Stimulated activated CD8-positive, alpha-beta memory T cell treated with anti-CD3 and anti-CD28 coated beads, Interleukin-7, amount 100 ng/mL, for 1 hour (primary cell): ENCODE measurements at places on chromosomes 12 and 14.
A peak's percentile ranks its signal among the peaks of the same experiment; 100 is the strongest.

- DNase-seq: no peak
Measured at GRCh38 chr14:94027566-94028449, 1.7 kb downstream of the OTUB2 start.

GRCh38 chr14:54447231-54447692 lies 6.1 kb upstream of the CNIH1 start:
- no peak for DNase-seq

DNA sequence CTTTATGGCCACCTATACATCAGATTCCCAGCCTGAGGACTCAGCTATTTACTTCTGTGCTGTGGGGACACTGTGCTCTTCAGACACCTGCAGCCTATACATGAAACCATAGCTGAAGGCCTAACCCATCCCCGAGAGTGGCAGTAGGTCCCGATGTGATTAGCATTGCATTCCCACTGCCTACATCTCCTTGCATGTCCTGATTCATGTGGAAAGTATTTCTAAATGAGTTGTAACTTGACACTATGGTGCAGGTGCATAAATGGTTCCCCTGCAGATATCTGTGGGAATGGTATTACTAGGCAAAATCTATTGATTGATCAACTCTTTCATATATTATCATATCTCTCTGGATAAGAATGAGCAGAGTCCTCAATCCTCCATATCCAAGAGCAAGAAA lies 433.5 kb downstream of the DAD1 start:
- DNase-seq: no peak

DNA sequence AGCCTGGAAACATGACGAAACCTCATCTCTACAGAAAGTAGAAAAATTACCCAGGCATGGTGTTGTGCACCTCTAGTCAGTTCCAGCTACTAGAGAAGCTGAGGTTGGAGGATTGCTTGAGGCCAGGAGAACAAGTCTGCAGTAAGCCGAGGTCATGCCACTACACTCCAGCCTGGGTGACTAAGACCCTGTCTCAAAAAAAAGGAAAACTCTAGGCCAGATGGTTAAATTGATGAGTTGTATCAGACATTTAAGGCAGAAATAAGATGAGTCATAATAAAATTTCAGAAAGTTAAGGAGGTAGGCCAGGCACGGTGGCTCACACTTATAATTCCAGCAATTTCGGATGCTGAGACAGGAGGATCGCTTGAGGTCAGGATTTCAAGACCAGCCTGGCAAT lies 10.7 kb downstream of the EIF2S1 start:
- DNase-seq: no peak

DNA sequence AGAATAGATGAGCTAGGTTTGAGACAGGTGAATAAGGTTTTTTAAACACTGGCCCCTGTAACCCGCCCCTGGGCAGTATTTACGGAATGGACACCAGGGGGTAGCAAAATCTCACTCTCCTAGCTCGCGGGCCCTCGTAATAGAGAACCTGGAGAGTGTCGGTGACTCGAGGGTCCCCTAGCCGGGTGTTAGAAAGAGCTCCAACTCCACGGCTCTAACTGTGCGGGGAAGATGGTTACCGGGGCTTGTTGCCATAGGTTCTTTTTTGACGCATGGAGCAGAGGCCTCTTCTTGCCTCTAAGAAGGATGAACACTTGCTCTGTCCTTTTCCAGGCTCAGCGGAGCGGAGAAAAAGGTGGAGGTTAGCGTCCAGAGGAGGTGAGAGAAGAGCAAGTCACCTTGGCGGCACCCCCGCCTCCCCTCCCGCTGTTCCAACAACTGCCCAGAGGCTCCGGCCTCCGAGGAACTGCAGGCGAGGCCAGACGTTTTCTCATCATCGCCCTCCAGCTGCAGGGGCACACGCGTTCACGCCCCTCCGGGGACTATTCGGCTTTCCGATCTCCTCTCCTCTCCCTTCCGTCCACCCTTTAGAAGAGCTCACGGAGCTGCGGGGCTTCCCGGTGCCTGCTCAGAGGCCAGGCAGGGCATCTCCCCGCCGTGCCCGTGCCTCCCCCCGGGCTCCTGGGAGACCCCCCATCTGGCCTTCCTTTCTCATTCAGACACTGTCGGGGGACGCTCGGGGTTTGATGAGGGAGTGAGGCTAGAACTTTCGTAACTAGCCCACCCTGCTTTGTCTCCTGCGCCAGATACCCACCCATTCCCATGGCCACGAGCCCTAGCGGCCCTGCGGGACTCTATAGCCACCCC lies 1.4 kb upstream of the ARHGEF40 start:
- no peak for DNase-seq

DNA sequence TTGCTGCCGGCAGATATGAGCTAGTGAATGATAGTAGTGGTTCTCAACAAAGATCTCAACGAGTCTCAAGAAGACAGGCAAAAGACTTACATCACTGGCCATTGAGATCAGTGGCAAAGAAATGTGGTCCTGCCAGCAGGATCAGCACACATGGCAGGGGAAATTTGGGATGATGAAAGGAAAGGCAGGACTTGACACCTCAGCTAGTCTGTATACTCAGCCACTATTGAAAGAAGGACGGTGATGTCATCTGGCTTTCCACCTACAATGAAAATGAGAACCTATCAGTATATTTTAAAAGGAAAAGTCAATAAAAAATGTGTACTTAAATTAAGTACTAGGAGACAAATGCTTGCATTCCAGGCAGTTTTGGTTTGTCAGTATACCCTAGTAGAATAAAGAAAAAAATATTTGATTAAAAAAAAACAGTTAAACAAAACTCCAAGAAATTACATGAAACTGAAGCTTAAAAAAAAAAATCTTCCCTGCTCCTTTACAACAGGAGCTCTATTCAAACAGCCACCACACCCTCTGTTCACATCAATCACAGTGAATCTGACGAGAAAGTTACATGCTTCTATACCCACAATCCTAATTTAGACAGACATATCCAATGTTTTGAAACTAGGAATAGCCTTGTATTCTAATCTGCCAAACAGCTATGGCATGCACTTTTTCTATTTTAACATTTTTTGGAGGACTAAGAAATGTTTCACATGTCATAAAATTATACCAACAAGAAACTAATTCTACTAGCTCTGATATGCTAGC lies 34.9 kb downstream of the RAD9B start:
- no peak for DNase-seq

- DNase-seq: no peak
Measured at GRCh38 chr12:91007531-91008290, 2.9 kb upstream of the EPYC start.

DNA sequence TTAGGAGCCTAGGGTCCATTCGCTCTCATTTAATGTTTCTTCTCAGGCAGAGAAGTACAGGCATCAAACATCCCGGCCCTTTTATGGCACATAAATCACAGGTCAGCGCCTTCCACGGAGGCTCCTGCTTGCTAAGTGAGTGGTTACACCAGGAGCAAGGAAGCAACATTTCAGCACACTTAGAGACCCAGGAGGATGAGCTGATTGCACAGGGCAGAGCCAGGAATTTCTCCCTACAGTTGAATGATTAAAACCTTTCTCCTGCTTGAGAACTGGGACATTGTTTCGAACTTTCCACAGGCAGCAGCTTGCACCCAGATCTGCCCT lies 233.4 kb downstream of the SPTSSA start:
- no peak for DNase-seq

GRCh38 chr12:129075460-129076208 lies 222.4 kb downstream of the GLT1D1 start:
- DNase-seq: no peak

DNA sequence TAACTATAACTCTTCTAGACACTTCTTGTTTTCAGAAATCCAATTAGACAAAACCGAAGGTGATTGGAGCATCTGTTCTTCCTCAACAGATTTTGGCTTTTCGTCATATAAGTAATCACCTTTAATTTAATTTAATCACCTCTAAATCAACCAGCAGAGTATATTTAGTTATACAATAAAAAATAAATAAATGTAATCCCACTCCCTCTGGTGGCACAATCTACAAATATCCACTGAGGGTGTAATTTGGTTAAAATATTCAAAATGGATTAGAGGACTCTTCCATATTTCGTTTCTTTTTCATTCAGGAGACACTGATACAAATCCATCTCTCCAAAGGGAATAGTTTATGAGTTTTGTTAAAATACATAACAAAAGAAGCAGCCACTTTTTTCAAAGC lies 18.3 kb upstream of the SLC35F4 start:
- DNase-seq: no peak

DNA sequence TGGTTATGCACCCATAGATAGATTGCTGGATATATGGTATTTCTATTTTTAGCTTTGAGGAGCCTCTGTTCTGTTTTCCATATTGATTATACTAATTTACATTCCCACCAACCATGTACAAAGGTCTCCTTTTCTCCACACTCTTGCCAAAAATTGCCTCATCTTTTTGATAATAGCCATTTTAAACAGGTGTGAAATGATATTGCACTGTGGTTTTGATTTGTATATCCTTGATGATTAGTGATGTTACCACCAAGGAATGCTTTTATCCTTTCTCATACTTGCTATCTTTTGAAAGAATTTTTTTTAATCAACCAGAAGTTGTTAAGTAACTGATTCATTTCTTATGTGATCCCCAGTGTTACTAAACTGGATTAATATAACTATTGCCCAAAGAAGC lies 60.0 kb downstream of the BBS10 start:
- no peak for DNase-seq

GRCh38 chr14:94157197-94157596 lies 16.9 kb upstream of the PPP4R4 start:
- DNase-seq: no peak

DNA sequence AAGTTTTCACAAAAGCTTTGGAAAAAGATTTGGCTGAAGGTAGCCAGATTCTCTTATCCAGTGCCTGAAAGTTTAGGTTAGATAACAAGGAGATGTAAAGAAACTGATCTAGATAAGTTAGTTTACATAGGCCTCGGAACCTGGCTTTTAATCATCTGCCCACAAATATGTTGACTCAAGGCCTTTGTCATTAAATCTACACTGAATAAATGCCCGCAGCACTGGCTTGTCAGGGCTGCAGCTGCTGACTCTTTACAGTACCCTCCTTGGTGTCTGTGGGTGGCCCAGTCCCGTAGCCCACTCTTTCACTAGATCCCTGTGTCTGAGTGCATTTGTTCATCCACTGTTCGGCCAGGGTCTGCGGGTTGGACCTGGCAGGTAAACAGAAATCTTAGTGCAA lies 58.0 kb downstream of the TMEM116 start:
- DNase-seq: no peak

- peak; percentile 20 for DNase-seq
Measured at GRCh38 chr14:67674139-67674479, 323 bp downstream of the VTI1B start.

GRCh38 chr12:81176796-81177195 lies 98.9 kb downstream of the ACSS3 start:
- DNase-seq: no peak

GRCh38 chr12:129184127-129184928 lies 331.1 kb downstream of the GLT1D1 start:
- DNase-seq: no peak

GRCh38 chr14:34649344-34649743 lies 19.4 kb upstream of the SNX6 start:
- DNase-seq: no peak

- DNase-seq: no peak
Measured at GRCh38 chr14:50676814-50677516, 8.9 kb upstream of the SAV1 start.

- DNase-seq: no peak
Measured at GRCh38 chr14:61516964-61517653, 178.2 kb upstream of the HIF1A start.

DNA sequence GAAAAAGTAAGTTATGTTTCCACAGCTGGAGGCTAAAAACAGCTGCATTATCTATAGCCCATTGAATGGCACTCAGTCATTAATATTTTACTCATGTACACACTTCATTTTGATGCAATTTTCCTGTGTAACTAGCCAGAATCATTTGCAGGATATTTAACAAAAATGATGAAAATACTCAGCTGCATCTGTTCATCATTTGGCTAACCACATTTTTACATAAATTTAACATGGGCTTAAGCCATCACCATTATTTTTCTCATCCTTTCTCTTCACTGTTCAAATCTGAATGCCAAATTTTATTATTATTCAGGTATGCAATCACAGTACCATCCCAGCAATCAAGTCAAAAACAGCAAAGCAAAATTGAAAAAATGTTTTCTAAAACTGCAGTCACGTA lies 41.8 kb downstream of the ATXN7L3B start:
- DNase-seq: no peak

DNA sequence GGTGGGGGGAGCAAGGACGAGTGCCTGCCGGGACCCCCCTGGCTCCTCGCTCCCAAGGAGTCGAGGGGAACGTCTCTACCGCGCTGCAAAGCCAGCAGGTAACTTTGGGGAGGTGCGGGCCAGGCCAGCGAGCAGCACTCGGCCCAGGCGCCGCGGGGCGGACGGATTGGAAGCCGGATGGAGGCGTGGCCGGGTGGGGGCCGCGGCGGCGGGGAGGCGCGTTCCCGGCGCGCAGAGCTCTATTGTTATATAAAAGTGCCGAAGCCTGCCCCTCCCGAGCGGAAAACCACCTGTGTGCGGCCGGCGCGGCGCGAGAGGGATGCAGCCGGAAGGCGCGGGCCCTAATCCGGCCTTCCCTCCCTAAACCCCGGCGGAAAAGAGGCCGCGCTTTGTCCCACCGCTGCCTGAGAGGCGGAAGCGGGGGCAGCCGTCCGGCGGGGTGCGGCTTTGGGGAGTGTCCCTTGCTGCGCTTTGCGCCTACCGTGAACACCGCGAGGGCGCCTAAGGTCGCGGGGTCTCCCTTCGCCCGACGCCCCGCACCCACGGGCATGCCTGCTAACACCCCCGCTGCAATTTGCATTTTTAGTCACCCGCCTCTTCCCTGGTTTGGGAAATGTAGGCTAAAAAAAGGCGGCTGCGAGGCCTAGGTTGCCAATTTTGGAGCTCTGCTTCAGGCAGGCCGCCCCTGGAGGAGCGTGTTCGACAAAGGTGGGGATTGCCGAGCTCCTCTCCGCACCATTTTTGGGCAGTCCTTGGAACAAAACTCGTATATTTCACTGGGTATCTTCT lies 1.7 kb upstream of the DUSP6 start:
- no peak for DNase-seq

- DNase-seq: no peak
Measured at GRCh38 chr12:79707830-79708229, 17.1 kb upstream of the PAWR start.

DNA sequence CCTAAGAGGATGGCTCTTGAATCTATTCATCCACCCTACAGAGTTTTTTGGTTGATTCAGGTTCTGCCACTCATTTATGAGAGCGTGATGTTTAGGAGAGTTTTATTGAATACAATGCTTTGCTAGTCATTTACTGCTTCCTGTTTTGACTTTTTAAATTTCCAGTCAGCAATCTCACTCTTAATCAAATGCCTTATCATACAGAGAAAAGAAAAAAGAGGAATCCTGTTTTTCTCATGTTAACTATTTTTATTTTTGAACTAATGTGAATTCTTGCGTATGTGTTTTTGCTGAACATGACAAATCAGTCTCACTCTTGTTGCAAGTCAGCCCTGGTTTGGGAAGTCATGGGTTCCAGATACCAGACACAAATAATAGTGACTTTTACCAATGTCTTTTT lies 22.1 kb upstream of the LGMN start:
- DNase-seq: no peak

GRCh38 chr14:101849640-101850039 lies 88.1 kb downstream of the PPP2R5C start:
- no peak for DNase-seq
